CD8-positive, alpha-beta memory T cell (primary cell): ENCODE measurements at places on chromosomes 16 and 17. TPM values are rescaled to one million over a fixed set of nuclear protein-coding genes. Genes with fewer than 3 reads are reported as not detected.

- DNase-seq, result no peak
Observed at GRCh38 chr17:50967795-50968194, 101.6 kb upstream of the TOB1 start.

DNA sequence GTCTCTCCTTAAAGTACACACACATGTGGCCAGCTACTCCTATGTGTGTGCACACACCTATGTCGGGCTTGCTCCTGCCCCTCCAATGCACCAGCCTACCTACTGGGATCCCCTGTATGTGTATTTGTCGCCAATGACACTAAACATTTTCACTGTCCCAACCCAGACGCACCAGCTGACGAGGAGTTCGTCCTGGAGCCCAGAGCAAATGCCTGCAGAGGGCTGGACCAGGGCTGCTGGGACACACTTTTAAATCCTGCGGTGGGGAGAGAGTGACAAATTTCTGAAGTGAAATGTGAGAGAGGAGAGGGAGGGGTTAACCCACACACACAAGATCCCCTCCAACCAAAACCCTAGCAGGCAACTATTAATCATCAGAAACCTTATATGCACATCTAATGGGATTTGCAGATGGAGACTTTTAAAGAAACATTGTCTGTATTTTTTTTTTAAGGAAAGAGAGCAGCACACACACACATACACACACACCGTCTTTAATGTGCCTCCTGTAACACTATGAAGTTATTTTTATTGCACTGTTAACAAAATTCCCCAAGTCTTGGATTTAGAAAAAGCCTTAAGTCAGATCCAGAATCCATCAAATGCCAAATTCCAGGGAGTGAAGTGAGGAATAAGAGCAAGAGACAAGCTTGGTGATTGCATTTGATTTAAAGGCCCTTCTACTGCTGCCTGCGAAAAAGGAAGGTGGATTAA lies at the start of gene MEOX1:
TSS of gene MEOX1 (minus strand) at position 224 of the 714 bp plus-strand sequence. CDS start 388 bp downstream, outside the sequence.
- no peak for DNase-seq

- no peak for DNase-seq
Observed at GRCh38 chr17:75549246-75550138, 24.0 kb downstream of the LLGL2 start.

DNA sequence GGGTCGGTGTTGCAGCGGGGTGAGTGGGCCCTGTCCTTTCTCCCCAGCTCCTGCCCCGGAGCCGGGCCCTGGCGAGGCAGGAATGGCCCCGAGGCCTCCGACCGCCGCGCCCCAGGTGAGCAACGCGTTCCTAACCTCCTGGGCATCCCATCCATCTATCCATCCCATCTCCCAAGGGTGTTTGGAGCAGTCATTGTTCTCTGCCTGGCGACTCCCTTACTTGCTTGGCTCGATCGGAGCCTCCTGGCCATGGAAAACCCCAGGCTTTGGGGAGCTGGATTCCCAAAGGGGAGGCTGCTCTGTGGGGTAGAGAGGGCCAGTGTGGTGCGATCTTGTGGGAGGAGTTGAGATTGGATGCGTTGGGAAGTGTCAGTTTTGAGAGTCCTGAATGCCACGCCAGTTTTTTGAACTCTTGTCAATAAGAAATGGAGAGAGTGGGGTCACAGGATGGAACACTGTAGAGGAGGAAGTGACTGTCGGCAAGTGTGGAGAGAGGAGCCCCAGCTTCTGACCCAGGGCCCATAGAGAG lies 684 bp downstream of the ZFP90 start:
- peak; percentile 44 for DNase-seq

- no peak for DNase-seq
Observed at GRCh38 chr17:39165178-39165840, 652 bp downstream of the ARL5C start.

The KRT13 gene
- total RNA-seq, result not detected

DNA sequence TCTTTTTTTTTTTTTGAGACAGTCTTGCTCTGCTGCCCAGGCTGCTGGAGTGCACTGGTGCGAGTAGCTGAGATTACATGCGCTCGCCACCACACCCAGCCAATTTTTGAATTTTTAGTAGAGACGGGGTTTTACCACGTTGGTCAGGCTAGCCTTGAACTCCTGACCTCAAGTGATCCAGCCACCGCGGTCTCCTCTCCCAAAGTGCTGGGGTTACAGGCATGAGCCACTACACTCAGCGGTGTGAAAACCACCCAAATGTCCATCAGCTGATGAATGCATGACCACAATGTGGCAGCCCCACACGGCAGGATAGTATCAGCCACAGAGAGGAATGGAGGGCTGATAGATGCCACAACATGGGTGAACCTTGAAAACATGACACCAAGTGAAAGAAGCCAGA lies 2.1 kb downstream of the P2RX5 start:
- peak; percentile 48 for DNase-seq

The HOXB6 gene
- 0.22 TPM for total RNA-seq

The KRTAP3-2 gene
- not detected for total RNA-seq

The ARL5C gene
- total RNA-seq, result not detected

GRCh38 chr17:27579304-27579703 lies 51.7 kb upstream of the LGALS9 start:
- no peak for DNase-seq

GRCh38 chr17:63277629-63278028 lies 168.5 kb downstream of the CYB561 start:
- DNase-seq, result no peak

DNA sequence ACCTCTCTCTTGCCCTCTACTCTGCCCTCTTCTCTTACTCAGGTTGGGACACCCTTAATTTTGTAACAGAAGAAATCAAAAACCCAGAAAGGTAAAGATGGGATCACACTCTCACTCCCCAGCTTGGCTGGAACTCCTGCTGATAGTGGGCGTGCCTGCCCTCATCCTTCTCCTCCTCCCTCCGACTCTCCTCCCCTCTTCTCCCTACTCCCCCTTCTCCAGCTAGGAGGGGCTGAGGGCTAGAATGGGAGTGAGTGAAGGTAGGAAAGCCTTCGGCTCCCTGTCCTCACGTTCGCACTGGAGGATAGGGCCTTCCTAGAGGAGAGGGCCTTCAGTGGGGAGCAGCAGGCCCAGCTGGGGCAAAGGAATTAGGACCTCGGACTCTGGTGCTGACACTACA lies 20.3 kb downstream of the SLC7A6OS start:
- no peak for DNase-seq
